ENCODE measurements at places on chromosomes 3 and 15.

- no peak overlapping the region for H3K4me3 ChIP-seq
- H3K4me1 ChIP-seq, result no peaks in the 10 kb centered on the region
- H3K27ac ChIP-seq, result no peak overlapping the region
- no peak for DNase-seq
Measured at GRCh38 chr3:161894657-161895056, 398.0 kb downstream of the OTOL1 start.

GRCh38 chr3:57226176-57226575, 1.4 kb upstream of the APPL1 start:
- H3K36me3 ChIP-seq, result no peaks in the 10 kb centered on the region
- DNase-seq, result no peak
- no peak overlapping the region for H3K4me3 ChIP-seq
- peaks cover 22% of the 10 kb centered on the region for H3K4me1 ChIP-seq

DNA sequence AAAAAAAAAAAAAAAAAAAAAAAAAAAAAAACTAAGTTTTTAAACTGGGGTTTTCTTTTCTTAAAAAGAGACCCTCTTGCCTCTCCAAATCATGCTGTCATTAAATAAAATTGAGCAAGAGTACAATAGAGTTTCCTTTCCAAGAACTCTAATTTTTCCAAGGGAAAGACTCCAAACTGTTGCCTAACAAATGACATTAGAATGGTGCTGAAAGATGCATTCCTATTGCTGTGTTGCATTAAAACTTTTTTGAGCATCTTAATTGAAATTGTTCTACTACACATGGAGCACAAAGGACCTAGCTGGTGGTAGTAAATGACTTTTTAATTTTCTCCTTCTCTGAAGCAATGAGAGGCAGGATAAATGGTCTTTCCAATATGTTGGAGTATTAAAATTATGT, 469.1 kb upstream of the ARHGEF26 start:
- H3K4me1 ChIP-seq, result no peaks in the 10 kb centered on the region
- H3K27ac ChIP-seq, result no peak overlapping the region
- DNase-seq, result no peak
- no peaks in the 10 kb centered on the region for H3K36me3 ChIP-seq

- no peak for DNase-seq
- H3K4me1 ChIP-seq, result peaks cover 8% of the 10 kb centered on the region
- H3K36me3 ChIP-seq, result no peaks in the 10 kb centered on the region
- H3K27ac ChIP-seq, result no peak overlapping the region
- H3K4me3 ChIP-seq, result no peak overlapping the region
Measured at GRCh38 chr15:84921121-84921520, 36.7 kb downstream of the SLC28A1 start.

GRCh38 chr3:109114746-109115145, 3.2 kb downstream of the MORC1 start:
- H3K27me3 ChIP-seq, result no peaks in the 10 kb centered on the region
- H3K4me1 ChIP-seq, result no peaks in the 10 kb centered on the region
- DNase-seq, result no peak
- no peak overlapping the region for H3K27ac ChIP-seq
- no peak overlapping the region for H3K4me3 ChIP-seq

- H3K4me1 ChIP-seq, result peaks cover 7% of the 10 kb centered on the region
- no peaks in the 10 kb centered on the region for H3K36me3 ChIP-seq
- H3K4me3 ChIP-seq, result no peak overlapping the region
Measured at GRCh38 chr15:100765467-100766241, 114.0 kb upstream of the ALDH1A3 start.

- no peaks in the 10 kb centered on the region for H3K36me3 ChIP-seq
- H3K4me1 ChIP-seq, result no peaks in the 10 kb centered on the region
- H3K4me3 ChIP-seq, result no peak overlapping the region
- DNase-seq, result no peak
- no peak overlapping the region for H3K27ac ChIP-seq
Measured at GRCh38 chr15:37618353-37618752, 316.1 kb upstream of the TMCO5A start.

DNA sequence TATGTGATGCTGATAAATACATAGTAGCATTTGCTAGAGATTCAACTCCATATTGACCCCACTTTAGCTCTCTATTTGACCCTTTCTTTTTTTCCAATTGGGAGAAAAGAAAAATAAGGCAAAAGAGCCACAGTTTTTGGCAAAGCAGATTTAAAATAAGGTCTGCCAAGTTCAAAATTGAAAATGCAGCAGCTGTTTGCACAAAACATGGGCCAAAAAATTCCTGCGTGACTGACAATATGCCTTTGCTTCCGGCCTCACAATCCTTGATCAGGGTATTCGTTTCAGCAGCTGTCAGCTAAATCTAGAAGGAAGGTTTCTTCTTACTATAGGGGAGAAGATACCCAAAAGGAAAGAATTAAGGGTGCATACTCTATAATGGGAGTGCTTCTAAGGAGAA, 563.5 kb upstream of the CCDC54 start:
- no peak for DNase-seq
- peak overlapping the region; percentile 28 for H3K27ac ChIP-seq
- H3K4me1 ChIP-seq, result no peaks in the 10 kb centered on the region
- no peaks in the 10 kb centered on the region for H3K27me3 ChIP-seq
- no peak overlapping the region for H3K4me3 ChIP-seq
- no peaks in the 10 kb centered on the region for H3K36me3 ChIP-seq
